ENCODE measurements at places on chromosomes 16 and 17.

GRCh38 chr16:70434484-70435260, 4.2 kb downstream of the ST3GAL2 start:
- DNase-seq: no peak

GRCh38 chr17:33328129-33328528, 35.0 kb upstream of the ASIC2 start:
- no peak for DNase-seq

DNA sequence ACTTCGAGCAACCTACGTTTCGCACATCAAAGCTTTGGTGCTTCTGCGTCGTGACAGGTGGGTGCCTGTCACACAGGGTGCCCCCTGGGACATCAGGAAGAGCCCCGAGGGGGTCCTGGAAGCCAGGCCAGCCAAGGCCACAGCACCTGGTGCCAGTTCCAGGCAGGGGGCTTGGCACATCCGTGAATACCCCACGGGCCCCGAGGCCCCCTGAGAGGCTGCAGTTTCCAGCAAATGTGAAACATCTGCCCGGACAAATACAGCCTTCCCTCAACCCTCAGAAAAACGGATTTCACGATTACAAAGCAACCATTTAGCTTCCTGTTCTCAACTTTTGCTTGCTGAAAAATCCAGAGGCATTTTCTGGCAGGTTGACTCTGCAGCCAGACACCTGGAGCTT, 109.3 kb upstream of the METRNL start:
- no peak for DNase-seq

GRCh38 chr16:88527186-88527936, 42.8 kb upstream of the ZC3H18 start:
- DNase-seq: peak; percentile 71

DNA sequence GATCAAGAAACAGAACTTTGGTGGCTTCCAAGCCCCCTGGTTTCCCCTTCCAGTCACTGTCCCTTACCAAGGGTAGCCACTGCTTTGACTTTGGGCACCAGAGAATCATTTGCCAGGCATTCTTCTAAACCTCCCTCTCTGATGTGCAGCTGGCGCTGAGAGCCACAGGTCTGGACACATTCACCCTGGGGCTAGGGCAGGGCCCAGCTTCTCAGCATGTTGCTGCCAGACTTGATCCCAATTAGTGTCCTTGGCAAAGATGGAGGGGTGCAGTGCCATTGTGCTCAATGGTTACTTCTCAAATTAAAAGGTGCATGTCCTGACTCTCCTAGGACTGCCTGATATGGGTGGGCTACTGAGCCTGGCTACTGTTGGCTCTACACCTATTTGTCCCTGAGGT, 7.6 kb upstream of the SLC47A2 start:
- DNase-seq: no peak

Measured in NCI-H526 (cell line).